ENCODE measurements at places on chromosomes 7 and 10.

DNA sequence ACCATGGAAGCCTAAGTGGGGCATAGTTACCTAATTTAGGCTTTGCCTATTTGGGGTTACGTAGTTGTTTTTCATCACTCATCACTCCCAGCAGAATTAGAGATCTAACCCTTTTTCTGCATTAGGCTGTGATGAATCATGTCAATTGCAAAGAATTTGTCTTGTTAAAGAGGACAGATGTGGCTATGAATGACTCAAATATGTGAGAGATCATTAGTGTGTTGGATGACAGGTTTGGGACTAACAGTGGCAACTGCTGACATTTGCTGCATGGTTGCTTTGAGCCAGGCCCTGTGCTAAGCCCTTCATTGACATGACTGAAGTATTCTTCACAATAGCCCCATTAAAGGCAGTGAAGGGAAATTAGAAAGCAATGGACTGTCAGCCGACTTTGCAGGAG is 83.4 kb upstream of the BMPER start:
- no peak for DNase-seq

DNA sequence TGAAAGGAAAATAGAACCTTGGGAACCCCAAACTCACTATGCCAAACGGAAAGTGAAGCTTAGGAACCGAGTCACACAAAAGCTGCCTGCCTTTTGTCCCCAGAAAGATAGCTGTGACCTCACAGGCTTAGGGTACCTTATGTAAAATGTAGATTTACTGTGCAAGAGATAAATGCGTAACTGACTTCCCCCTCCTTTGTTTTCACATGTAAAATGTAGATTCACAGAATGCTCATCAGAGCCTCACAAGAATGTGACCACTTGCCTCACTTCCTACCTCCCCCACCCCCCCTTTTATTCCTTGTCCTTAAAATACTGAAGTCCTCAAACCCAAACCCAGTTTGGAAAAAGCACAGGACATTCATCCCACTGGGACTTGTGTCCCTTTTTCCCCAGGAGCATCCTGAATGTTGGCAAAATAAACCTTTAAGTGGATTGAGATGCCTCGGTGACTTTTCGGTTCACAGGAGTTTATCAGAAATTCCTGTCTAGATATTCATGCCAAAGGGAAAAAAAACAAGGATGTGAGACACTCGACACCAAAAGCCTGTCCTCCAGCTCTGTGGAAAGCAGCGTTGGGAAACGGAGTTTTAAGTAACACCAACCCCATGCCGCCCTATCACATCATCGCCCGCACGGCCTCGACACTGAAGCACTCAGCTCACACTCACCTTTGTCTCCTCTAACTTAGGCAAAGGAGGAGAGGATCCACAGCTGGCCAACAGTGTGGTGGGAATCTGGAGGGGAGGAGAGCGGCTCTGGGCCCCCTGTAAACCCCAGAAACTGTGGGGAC is 45.9 kb downstream of the SVIL start:
- DNase-seq, result no peak

DNA sequence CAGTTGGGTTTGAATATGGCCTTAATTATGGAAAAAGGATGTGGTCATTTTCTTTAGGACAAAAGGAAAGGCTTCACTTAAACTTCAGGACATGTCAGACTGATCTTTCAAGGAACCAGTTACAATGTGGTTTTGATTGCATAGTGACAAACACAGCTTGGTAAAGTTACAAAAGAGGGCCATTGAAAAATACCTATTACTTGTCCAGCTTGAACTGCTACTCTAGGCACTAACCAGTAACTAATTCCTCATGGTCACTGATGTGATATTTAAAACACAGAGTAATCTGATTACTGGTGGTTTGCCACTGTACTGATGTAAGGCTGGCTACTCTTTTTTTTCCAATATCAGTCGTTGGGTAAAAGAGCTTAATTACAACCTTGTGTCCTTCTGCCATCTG is 22.6 kb downstream of the TES start:
- no peak for DNase-seq

DNA sequence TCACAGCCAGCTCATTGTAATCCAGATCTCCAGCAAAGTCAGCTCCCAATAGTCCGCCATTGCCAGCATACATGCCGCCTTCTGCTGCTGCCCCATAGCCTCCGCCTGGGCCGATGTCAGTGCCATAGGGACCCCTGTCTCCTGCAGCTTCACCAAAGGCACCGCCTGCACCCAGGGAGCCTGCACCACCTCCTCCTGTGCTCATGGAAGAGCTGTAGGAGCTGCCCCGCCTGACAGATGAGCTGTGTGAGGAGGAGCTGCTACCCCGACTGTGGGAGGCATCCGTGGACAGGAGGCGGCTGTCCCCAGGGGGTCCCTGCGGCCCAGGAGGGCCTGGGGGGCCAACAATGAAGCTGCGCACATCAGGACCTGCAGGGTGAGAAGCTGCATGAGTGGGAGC is 51.7 kb downstream of the COL17A1 start:
- no peak for DNase-seq

DNA sequence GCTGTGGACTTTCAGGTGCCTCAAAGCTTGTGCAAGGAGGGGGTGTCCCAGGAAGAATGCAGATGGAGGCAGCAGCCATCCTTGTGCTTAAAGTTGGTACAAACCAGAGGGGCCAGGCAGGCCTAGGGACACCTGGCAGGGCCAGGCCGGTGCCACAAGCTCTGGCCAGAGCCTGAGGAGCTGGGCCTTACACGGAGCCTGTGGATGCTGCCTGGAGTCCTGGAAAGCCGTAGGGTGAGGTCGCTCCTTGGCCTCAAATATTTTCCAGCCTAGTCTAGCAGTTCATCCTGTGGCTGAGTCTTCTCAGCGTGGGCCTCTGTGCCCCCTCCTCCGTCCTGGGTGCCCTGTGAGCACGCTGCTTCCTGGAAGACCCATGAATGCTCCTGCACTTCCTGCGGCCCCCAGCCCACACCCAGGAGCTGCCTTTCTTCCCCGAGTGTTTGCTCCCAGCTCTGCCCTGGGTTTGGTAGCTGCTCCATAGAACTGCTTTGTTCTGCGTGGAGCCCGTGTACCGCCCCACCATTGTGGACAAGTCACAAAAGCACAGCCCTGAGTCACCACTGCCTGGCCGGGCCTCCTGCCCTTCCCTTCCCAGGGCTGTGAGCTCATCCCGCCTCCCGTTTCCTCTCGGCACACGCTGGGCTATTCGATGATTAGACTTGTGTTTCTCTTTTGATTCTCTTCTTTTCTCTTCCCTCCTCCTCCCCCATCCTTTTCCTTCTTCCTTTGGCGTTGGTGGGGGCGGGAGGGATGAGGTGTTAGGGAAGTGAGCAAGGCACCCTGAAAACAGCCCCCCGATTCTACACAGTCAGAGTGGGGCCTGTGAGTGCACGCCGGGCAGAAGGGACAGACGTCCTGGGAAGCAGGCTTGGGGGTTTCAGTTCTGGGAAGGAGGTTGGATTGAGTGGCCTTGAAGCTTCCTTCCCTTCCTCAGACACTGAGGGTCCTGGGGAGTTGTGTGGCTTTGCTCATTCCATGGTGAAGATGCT is 73.2 kb upstream of the SHH start:
- no peak for DNase-seq

- DNase-seq, result no peak
Observed at GRCh38 chr7:152050547-152050971, 25.1 kb downstream of the GALNT11 start.

GRCh38 chr7:125828153-125828700 is 898.6 kb upstream of the POT1 start:
- no peak for DNase-seq

GRCh38 chr10:69483963-69484362 is 32.7 kb downstream of the TSPAN15 start:
- DNase-seq, result no peak

GRCh38 chr7:91910171-91910570 is 29.7 kb upstream of the MTERF1 start:
- no peak for DNase-seq

- DNase-seq, result no peak
Observed at GRCh38 chr10:111677759-111678158, 505.8 kb downstream of the GPAM start.

- no peak for DNase-seq
Observed at GRCh38 chr10:83083831-83084230, 1055.5 kb upstream of the GHITM start.

DNA sequence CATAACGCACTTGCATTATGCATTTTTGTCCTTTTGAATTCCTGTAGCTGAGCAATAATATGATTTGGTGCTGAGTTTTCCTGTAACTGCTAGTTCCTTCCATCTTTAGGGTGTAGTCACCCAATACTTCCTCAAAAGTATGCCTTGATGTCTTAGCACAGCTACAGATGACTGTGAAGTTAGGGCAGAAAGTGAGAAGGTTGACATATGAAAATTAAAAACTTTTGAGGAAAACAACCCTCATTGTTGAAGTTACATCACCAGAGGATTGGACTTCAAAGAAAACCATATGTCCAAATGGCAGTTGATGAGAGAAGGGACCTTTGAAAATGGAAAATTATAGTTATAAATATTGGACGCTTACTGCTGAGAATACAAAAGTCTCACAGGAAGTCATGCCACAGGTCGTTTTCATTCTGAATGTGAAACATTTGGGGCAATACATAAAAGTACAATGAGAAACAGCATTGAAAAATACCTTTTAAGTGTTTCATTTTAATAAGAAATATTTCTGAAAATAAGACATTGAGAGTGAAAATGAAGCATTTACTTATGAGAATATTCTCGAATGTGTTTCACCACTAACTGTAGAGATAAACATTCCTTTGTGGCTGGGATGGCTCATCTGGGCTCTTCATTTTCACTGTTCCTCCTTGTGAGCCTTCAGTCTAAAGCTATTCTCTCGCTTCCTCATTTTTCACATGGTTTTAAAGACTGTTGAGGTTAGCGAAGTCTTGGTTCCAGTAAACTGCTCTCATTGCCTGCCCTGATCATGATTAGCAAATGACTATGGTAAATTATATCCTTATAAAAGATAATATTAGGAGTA is 61.4 kb upstream of the NME8 start:
- DNase-seq, result no peak

GRCh38 chr7:985915-986741 is 3.1 kb downstream of the CYP2W1 start:
- DNase-seq, result no peak

DNA sequence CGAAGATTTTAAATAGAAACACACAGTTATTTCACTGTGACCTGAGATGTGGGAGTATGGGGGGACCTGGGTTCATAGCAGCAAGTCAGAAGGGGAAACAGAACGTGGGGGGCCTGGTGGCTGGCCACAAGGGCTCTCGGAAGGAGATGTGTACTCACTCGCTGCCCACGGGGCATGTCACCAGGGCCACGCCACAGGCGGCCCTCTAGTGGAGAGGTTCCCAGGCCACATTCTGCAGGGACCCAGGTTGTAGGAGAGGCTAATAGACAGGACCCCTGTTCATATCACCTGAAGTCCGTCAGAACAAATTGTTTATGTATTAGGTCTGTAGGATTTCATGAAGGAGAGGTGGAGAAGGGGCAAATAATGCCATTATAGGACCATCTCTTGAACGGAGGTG is 25.1 kb upstream of the SVOPL start:
- DNase-seq, result no peak

DNA sequence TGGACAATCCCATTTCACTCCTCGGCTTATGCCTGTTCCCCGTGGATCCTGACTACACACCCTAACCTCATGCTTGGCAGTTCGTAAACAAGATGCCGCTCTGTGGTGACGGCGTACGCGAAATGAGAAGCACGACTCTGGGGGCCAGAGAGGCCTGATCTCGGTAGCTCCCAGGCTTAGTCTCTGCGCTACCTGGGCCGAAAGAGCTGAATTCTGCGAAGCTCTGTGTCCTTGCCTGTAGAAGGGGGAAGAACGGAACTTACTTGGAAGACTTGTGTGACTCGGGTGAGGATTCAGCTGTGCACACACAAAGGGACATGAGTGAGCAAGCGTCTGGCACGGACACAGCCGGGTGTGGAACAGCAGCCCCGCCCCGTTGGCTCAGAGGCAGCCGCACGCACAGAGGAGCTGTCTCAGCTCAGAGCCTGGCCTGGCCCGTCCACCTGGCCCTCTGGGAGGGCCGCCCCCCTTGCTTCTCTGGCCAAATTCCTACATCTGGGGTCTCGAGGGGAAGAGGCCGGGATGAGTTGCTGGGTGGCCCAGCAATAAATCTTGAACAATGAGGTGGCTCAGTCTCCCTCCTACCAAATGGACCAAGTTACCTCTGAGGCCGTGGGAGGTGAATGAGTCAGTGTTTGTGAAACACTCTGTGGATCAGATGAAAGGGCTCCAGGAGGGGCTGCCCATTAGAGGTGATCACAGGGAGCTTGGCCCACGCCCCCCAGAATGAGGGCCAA is 83.8 kb downstream of the PDGFA start:
- no peak for DNase-seq

DNA sequence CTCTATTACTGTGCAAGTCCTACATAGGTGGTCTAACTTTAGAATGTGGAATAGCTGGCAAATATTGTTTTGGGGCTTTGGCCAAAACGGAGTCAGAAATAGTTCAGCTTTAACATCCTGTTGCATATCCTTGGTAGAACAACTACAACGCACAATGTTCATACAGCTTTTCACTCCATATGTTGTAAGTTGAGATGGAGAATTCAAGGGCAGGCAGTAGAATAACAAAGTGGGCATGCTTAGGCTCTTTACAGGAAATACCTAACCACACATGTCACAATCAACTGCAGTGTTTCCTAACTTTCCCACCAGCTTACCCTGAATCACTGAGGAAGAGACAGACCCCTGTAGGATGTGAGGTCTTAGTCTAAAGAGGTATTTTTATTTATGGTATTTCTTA is 122.3 kb downstream of the PPP1R3A start:
- DNase-seq, result no peak

- no peak for DNase-seq
Observed at GRCh38 chr10:30928742-30929141, 102.9 kb downstream of the ZNF438 start.

DNA sequence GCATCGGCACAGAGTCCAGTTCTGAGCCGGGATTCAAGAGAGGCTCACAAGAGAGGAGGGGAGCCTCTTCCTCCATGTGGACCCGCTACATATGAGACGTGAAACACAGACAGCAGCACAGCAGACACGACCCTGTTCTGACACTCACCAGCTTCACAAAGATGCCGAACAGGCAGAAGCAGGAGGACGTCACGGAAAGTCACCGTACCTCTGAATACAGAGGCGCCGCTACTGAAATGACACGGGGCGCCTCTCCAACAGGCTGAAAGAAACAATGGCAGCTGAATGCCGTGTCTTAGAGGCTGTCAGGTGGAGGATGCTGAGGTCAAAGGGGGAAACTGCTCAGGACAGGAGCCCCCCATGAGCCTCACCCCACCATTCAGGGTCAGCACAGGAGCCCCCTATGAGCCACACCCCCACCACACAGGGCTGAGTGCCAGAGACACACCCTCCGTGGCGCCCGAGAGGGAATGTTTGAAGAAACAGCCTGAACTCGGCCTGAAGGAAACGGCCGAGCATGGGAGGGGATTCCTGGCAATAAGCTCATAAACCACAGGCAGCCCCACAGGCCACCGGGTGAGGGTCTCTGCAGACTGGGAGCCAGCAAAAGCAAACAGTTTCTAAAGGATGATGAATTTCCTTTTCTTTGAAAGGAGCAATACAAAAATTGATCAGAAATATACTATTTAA is 510.3 kb downstream of the PTPRN2 start:
- no peak for DNase-seq

- DNase-seq, result no peak
Observed at GRCh38 chr7:134191876-134192275, 64.7 kb downstream of the LRGUK start.
